ENCODE measurements at places on chromosomes 6 and 20.

- no peak for DNase-seq
These were observed at the start of gene HLA-DPB1 for GRCh38 chr6:33075568-33076405. Gene HLA-DPB1 (plus strand): TSS chr6:33075990. CDS start chr6:33076042, 52 bp downstream.

DNA sequence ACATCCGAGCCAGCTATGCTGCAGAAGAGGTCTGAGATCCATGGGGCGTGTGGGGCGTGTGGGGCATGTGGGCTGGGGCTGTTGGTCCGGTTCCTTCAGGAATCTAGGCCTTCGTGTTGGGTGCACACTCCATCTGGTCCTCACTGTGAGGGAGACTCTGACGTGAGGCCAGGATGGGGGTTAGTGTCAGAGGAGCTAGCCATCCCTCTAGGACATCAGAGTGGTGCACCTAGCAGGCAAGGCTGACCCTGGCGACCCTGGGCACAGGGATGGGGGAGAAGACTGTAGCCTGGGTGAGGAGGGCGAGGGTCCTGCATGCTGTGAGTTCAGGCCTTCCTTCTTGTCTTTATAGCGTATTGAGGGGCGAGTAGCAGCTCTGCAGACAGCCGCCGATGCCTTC lies 8.7 kb upstream of the PTPRA start:
- no peak for DNase-seq

DNA sequence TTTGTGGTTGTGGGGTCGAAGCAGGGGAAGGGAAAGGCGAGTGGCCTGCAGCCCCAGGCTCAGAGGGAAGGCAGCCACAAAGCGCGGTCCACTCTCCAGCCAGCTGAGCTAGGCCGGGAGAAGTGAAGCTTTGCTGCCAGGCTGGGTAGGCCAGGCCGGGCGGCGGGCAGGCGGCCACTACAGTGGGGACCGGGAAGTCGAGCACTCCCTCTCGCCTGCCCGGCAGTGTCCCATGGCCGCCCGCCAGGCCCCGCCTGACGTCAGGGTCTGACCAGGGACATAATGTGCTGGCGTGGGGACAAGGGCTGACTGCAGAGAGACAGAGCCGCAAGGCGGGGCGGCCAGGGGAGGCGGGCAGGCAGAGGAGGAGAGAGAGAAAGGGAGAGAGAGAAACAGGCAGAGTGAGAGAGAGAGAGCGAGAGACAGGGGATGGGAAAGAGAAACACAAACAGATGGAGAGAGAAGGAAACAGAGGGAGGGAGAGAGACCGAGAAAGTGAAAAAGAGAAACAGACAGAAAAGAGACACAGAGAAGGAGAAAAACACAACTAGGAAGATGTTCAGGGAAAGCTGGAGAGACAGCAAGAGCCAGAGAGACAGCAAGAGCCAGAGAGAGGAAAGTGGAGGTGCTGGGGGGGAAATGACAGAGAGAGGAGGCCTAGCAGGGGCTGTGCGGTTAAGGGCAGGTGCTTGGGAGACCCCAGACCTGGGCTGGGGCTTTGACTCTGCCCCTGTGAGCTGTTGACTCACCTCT lies 94.5 kb upstream of the PTPN1 start:
- no peak for DNase-seq

- no peak for DNase-seq
These were observed 9.9 kb downstream of the FOXF2 start for GRCh38 chr6:1399085-1399780.

DNA sequence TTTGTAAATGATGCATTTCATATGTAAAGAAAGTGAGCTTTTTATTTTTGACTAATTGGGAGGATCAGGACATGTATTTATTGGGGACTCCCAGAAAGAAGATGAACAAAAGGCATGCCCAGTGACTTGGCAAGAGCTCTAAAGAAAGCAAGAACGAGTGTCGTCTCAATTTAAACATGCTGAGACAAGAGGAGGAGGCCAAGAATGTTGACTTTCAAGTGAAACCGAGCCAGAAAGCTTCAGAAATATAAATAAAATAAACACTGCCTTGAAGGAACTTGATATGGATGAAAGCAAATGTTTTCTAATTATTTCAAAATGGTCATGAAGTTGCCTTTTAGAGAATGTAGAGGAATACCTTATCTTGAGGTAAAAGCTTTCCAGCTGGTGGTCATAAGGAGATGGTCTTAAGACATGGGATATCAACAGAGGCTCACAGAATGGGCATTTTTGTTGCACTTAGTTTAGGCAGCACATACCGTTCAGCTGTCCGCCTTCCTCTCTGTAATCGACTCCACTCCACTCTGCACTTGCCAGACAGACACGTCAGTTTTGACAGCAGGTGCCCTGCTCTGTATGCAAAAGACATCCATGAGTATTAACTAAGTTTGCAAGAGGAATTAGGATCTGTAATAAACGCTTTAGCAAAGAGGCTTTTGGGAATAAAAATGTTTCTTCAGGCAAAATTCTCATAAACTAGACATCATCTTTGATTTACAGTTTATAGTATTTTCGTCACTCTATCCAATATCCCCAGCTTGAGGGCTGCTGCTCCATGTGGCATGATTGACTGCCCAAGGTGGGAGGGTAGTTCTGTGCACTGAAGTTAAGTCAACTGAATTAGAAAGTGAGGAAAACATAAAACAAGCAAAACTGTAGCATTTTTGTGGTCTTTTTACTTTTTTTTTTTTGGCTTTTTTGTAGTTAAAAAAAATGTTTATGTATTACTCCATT lies 613.1 kb downstream of the PKHD1 start:
- DNase-seq = no peak

DNA sequence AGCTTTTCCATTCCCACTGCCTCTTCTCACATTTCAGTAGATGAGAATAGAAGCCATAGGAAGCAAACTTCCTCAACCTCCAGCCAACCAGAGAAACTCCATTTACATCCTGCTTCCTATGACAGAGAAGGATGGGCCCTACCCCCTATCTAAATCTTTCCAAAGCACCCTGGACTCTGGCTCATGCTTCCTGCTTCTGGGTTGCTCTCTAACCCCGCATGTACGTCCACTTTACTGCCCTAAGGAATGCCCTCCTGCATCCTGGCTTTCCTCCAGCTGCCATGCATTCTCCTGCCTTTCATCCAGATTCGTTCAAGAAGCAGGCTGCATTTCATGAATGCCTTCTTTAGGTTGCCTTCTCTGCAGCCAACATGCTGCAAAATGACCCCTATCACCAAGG lies 91.9 kb downstream of the FAM217A start:
- DNase-seq = no peak

DNA sequence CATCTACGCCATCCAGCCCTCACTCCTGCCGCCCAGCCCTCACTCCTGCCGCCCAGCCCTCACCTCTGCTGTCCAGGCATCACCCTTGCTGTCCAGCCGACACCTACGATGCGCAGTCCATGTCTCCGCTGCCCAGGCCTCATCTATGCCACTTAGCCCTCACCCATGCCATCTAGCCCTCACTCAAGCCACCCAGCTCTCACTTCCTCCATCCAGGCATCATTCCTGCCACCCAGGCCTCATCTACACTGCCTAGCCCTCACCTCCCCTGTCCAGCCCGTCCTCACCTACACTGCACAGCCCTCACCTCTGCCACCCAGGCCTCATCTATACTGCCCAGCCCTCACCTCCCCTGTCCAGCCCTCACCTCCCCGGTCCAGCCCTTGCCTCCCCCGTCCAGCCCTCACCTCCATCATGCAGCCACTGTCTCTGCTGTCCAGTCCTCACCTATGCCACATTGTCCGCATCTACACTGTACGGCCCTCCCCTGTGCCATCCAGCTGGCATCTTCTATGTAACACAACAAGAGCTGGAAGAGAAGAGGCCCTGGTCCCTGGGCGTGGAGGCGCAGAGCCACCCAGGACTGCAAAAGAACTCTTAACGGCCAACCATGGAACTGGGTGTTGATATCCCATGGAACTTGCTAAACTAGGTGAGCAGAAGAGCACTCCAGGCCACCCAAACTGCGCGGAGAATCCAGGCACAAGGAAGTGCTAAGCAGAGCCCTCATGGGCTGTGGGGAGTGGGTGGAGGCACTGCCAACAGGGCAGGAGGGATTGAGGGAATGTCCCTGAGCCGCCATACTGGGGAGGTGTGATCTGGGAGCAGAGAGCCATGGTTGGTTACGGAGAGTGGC lies 31.0 kb downstream of the RNASET2 start:
- no peak for DNase-seq

GRCh38 chr20:23305098-23305497 lies 45.5 kb upstream of the NXT1 start:
- DNase-seq = no peak

GRCh38 chr6:90488816-90489215 lies 98.1 kb downstream of the MAP3K7 start:
- no peak for DNase-seq

DNA sequence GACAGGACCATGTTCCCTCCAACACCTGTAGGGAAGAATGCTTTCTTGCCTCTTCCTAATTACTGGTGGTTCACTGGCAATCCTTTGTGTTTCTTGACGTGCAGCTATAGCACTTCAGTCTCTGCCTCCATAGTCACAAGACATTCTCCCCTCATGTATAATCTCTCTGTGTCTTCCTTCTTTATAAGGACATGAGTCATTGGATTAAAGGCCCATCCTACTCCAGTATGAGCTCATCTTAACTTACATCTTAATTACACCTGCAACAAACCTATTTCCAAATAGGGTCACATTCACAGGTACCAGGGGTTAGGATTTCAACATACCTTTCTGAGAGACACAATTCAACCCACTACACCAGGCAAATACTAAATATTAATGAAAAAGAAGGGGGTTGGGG lies 213.6 kb downstream of the RNGTT start:
- no peak for DNase-seq

- no peak for DNase-seq
These were observed 229.7 kb upstream of the AGPAT4 start for GRCh38 chr6:161503570-161503969.

- DNase-seq = no peak
These were observed 13.9 kb downstream of the RAMACL start for GRCh38 chr6:166572370-166573261.

GRCh38 chr20:37265152-37265551 lies 3.5 kb upstream of the GHRH start:
- DNase-seq = peak; percentile 49

DNA sequence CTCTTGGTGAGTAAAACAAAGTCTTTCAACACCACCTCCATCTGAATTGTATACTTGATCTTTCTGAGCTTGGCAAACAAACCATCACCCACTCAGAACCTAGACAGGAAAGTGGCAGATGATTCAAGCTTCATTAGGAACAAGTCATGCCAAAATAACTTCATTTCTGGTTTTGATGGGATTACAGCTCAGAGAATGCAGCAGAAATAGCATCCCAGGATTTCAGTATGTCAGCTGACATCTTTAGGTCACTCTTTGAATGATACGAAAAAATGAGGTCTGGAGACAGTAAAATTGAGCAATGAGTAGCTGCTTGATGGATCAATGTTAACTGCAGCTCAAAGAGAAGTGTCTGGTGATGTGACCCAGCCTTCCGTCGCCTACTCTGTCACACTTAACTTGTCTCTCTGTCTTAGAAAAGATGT lies 92.4 kb downstream of the GJA10 start:
- no peak for DNase-seq

GRCh38 chr6:24228681-24229255 lies 102.8 kb downstream of the NRSN1 start:
- DNase-seq = no peak

DNA sequence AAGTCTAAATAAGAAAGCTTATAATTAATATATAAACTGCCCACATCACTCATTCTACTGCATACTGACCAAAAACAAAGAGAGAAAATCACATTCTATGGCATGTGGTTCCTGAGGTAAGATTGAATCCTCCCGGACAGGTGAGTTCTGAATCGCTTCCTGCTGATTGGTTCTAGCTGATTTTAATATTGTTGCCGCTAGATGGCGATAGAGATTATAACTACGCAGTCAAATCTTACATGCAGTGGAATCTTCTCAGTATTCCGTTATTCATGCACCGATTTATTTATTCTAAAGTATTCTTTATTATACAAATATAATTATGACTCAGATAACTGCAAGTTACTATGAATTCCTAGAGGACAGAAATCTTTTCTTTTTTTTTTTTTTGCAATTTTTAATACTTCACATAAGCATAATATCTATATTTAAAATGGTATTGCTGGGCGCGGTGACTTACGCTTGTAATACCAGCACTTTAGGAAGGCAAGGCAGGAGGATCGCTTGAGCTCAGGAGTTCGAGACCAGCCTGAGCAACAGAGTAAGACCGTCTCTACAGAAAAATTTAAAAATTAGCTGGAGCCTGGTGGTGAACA lies 24.2 kb upstream of the TMX4 start:
- DNase-seq = peak; percentile 17

DNA sequence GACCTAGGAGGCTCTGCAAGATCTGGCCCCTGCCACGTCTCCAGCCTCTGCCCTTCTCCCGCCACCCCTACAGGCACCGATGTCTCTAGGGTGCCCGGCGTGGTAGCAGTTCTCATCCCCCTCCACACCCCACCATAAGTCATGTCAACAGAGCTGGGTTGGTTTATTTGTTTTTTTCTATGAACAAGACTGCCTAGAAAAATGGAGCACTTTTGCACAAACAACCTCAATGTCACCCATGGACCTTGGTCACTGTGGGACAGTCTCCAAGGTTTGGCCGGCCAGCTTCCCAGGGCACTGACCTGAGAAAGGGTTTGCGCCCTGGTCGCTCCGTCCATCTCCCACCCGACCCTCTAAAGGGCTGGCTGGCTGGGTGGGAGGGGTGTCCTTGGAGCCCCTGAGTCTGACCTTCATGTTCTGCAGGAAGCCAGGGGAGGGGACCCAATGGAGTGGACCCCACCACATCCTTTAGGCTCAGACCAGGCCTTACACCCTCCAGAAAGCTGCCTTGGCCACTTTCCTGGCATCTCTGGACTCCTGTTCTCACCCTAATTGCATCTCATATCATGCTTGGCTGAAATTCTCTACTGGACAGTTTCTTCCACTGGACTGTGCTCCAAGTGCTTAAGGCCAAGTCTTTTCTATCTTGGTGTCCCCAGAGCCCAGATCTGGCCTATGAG lies 104.8 kb upstream of the PTPN1 start:
- no peak for DNase-seq

GRCh38 chr6:167108278-167108677 lies 14.6 kb upstream of the CCR6 start:
- DNase-seq = no peak

DNA sequence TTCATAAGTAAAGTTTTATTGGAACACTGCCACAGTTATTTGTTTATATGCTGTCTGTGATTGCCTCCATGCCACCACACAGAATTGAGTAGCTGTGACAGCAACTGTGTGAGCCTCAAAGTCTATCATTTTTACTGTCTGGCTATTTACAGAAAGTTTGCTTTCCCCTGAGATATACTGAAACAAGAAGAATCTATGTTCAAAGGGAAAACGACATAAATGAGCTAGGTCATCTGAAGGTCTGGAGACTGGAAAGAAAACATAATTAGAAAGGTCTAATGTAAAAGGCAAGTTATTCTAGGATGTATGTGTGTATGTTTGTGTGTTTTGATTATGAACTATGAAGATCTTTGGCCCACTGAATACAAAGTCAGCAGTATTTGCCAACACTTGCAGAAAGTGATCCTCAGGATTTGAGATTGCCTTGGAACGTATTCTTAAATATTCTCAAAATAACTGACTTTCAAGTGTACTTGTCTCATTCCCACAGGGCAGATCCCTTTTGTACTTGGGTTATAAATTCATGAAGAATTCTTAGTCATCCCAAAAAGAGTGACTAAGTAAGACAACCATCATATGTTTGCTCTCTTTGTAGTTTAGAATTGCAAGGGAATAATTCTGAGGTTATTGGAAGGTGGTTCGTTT lies 677.7 kb downstream of the DOK5 start:
- no peak for DNase-seq

- DNase-seq = no peak
These were observed 845 bp downstream of the HLA-DPA1 start for GRCh38 chr6:33072508-33073100.
